Aortic smooth muscle cell (primary cell): ENCODE measurements at places on chromosomes 11 and 22. TPM values are rescaled to one million over a fixed set of nuclear protein-coding genes. Genes with fewer than 3 reads are reported as not detected.

Gene OR5I1
- not detected in 2 replicates for total RNA-seq

Gene GALNT18
- total RNA-seq, result 2.5 and 4.0 TPM in 2 replicates

Gene MPPED1
- not detected in 2 replicates for total RNA-seq

Gene ASPHD2
- total RNA-seq, result 1.8 TPM in 2 replicates

Gene SIK3
- total RNA-seq, result 14.1 and 16.9 TPM in 2 replicates

Gene LRRC55
- not detected in 2 replicates for total RNA-seq

Gene RFPL1
- not detected in 2 replicates for total RNA-seq

Gene MS4A8
- not detected in 2 replicates for total RNA-seq

Gene USP28
- total RNA-seq, result 19.8 and 22.1 TPM in 2 replicates

Gene PTPRJ
- total RNA-seq, result 6.9 and 9.8 TPM in 2 replicates

Gene KRTAP5-8
- total RNA-seq, result not detected in 2 replicates

Gene MS4A15
- not detected in 2 replicates for total RNA-seq

Gene ABCC8
- not detected in 2 replicates for total RNA-seq
